AG04449 (cell line): ENCODE measurements at places on chromosomes 7 and 10.

GRCh38 chr7:111803015-111803758, 240.9 kb upstream of the IMMP2L start:
- DNase-seq, result peak; percentile 10

- no peak for DNase-seq
Observed at GRCh38 chr10:6217611-6218010, 14.9 kb downstream of the PFKFB3 start.

DNA sequence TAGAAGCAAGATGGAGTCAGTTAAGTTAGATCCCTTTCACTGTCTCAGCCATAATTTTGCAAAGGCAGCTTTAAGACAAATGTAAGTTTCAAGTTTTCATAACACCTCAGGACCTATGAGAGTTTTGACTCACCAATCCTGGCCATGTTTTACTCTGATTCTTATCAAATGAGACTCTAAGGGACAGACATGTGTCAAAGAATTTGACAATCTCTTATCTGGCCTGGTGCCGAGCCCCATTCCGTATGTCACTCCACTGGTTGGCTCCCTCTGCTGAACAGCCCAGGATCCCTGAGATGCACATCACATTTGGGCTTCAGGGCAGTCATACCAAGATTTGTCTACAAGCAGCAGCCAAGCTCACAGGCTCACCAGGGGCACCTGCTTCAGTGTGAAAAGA, 187.6 kb upstream of the STK17A start:
- no peak for DNase-seq

DNA sequence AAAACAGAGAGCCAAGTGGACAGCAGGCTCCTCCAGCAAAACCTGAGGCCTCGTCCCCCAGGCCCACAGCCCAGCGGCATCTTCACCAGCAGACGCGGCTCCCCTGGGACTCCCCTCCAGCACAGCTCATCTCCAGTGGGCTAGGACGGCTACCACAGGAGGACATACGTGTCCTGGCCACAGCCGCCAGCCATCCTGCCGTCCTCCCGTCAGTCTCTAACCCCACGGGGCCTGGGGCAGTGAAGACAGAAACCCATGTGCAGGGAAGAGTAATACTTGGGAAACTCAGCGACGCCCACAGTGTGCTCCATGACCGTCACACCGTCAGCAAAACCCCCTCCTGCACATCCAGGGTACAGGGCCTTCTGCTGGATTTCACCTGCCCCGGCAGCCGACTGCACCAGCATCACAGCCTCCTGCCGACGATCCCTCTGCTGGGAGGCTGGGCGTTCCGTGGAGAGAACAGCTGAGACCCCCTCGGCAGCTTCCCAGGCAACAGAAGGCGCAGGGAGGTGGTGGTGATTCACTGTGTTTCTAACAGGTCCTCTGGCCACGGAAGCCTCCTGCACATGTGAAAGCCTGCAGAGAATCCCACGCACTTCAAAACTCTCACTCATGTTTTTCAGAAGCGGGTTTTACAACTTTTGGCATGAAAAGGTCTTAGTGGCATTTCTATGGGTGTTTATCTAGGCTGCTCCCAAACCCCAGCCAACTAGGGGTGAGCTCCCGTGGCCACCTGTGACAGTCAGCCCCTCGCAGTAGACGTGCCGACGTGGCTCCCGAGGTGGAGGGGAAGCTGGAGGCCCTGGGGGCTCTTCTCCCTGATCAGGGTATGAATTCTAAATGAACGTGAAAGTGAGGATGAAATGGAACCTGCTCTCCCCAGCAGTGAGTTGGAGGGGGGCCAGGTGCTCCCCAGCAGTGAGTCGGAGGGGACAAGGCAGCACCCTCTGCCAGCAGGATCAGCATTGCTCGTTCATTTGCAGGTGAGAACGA, 513.5 kb downstream of the PTPRN2 start:
- DNase-seq, result no peak

GRCh38 chr7:142445019-142445686, 187.3 kb upstream of the PRSS58 start:
- DNase-seq, result no peak
